ENCODE measurements at places on chromosomes 16 and 17.

- no peak for DNase-seq
These were observed 88.2 kb downstream of the XYLT1 start for GRCh38 chr16:17382514-17382913.

- no peak for DNase-seq
These were observed 166.1 kb downstream of the PRKCA start for GRCh38 chr17:66468241-66469087.

- peak; percentile 82 for DNase-seq
These were observed 2.3 kb downstream of the PIEZO1 start for GRCh38 chr16:88782454-88783390.

DNA sequence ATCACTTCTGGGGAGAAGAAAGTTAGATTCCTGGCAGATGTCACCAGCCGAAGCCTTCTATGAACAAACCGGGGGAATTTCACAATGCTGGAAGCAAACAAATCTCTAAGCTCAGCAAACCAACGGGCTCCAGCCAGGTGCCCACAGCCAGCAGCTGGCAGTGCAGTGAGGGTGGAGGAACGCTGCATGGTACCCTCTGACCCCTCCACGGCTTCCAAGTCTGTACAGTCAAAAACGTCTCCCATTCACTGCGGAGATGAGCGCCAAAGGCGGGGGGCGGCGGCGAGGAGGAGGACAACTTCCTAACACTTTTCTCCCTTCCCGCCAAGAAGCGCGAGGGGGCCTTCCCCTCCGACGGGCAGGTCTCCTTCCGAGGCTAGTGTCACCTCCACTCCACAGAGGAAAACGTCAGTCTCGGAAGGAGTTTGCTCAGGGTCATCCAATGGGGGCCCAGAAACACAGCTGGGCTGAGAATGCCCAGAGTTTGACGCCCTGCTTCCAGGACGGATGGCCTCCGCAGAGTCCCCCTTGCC is 924 bp downstream of the ZNF598 start:
- peak; percentile 30 for DNase-seq

- DNase-seq, result peak; percentile 4
These were observed 4.0 kb downstream of the LYRM1 start for GRCh38 chr16:20904507-20905081.

DNA sequence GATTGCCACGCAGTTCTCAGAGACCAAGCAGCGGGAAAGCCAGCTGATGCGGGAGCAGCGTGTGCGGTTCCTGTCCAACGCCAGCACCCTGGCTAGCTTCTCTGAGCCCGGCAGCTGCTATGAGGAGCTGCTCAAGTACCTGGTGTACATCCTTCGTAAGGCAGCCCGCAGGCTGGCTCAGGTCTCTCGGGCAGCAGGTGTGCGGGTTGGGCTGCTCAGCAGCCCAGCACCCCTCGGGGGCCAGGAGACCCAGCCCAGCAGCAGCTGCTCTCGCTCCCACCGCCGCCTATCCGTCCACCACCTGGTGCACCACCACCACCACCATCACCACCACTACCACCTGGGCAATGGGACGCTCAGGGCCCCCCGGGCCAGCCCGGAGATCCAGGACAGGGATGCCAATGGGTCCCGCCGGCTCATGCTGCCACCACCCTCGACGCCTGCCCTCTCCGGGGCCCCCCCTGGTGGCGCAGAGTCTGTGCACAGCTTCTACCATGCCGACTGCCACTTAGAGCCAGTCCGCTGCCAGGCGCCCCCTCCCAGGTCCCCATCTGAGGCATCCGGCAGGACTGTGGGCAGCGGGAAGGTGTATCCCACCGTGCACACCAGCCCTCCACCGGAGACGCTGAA is 15.2 kb downstream of the CACNA1G start:
- no peak for DNase-seq

GRCh38 chr16:60771138-60771537 is 1265.1 kb downstream of the CDH8 start:
- DNase-seq, result no peak

DNA sequence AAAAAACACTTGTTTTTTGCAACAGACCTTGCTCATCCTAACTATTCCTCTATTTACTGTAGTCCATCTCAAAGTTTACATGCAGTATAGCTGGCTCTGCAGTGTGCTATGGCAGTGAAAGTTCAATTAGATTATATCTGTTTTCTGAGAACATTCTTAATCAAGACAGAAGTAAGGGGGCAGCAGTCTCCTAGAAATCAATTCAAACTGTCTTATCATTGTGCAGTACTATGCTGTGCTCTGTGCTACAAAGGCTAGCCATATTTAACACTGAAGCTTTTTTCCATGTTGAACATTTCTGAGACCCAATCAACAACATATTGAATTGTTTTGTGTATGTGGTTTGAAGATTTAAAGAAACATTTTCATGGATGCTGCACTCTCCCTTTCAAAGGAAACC is 11.4 kb downstream of the NETO2 start:
- no peak for DNase-seq

All from stimulated activated CD4-positive, alpha-beta T cell treated with anti-CD3 and anti-CD28 coated beads, Interleukin-4, amount 100 ng/mL, for 1 hour (primary cell).